Esophagus muscularis mucosa (tissue), 4 donors: ENCODE measurements at places on chromosomes 7 and 10.

DNA sequence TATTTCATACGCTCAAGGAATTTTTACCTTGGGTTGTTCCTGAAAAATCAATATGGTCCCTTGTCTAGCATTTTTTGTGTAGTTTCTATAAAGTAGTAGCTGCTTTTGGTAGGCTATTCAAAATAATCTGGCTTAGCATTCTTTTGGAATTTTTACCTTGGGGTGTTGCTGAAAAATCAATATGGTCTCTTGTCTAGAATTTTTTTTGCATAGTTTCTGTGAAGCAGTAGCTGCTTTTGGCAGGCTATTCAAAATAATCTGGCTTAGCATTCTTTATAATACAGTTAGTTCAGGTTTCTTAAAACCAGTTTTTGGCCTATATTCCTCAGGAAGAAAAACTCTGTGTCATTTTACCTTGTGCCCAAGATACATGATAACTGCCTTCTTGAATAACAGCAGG, 301.9 kb downstream of the SUGCT start:
- DNase-seq, result no peak
- H3K4me3 ChIP-seq, result no peak overlapping the region
- peak overlapping the region; percentile 70 for H3K27ac ChIP-seq
- peaks cover 9% of the 10 kb centered on the region for H3K4me1 ChIP-seq
- H3K36me3 ChIP-seq, result no peaks in the 10 kb centered on the region

DNA sequence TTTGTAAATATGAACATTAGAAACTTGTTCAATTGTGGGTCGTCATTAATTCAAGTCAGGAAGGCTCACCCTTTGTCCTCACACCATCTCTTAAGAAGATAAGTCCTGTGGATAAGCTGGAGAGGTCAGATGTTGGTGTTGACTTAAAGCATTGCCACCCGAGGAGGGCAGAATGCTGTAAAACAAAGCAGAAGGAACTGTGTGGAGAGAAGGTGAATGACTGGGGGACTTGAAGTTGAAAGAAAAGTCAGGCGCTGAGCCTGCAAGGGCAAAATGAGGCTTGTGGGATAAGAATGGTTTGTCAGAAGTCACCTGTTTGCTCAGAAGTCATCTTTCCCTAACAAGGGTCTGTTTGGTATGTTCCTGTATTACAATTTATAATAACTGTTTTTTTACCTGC, 9.1 kb downstream of the RPA3 start:
- no peak overlapping the region for H3K4me3 ChIP-seq
- peaks cover 27% of the 10 kb centered on the region for H3K4me1 ChIP-seq
- DNase-seq, result no peak
- no peak overlapping the region for H3K27ac ChIP-seq
- no peaks in the 10 kb centered on the region for H3K36me3 ChIP-seq

GRCh38 chr7:105487579-105488571, 34.2 kb downstream of the PUS7 start:
- H3K4me1 ChIP-seq, result peaks cover 10% of the 10 kb centered on the region
- peak overlapping the region; percentile 6 for H3K27ac ChIP-seq
- peaks cover 17% of the 10 kb centered on the region for H3K36me3 ChIP-seq
- no peak overlapping the region for H3K4me3 ChIP-seq
- H3K27me3 ChIP-seq, result no peaks in the 10 kb centered on the region

- H3K36me3 ChIP-seq, result no peaks in the 10 kb centered on the region
- no peaks in the 10 kb centered on the region for H3K27me3 ChIP-seq
- no peak overlapping the region for H3K4me3 ChIP-seq
- H3K4me1 ChIP-seq, result peaks cover 6% of the 10 kb centered on the region
- H3K27ac ChIP-seq, result no peak overlapping the region
Measured at GRCh38 chr7:88480896-88481295, 174.2 kb upstream of the STEAP4 start.

DNA sequence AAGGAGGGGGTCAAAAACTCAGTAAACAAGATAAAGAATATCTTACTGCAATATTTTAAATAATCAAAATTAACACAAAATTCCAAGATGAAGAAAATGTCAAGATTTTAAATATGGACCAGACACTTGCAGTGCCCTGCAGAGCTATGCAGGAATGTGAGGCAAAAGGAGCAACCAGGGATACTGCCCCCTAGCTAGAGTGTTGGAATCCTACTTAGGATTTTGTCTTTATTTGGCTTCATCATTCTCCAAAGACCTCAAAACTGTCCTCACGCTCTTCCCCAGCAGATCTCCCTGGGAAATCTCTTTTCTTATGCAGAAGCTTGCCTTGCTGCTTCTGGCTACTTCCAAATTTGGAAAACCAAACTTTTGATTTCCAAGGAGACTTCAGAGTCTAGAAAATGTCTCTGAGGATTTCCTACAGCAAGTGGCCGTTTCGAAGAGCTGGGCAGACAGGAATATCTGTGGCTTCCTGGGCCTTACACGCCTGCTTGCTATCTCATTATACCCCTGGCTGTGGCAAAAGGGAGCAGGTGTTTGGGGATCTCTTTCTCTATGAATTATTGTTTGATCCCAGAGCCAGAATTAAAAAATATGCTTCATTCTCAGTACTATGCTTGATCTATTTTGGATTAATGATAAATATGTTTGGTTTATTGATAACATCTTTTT, 232.2 kb upstream of the BMPER start:
- H3K4me3 ChIP-seq, result no peak overlapping the region
- no peaks in the 10 kb centered on the region for H3K4me1 ChIP-seq
- H3K36me3 ChIP-seq, result no peaks in the 10 kb centered on the region
- DNase-seq, result no peak
- no peak overlapping the region for H3K27ac ChIP-seq

- H3K4me3 ChIP-seq, result no peak overlapping the region
- DNase-seq, result no peak
- peaks cover 33% of the 10 kb centered on the region for H3K4me1 ChIP-seq
- H3K36me3 ChIP-seq, result no peaks in the 10 kb centered on the region
- H3K27me3 ChIP-seq, result peaks cover 3% of the 10 kb centered on the region
Measured at GRCh38 chr10:58723966-58724365, 211.3 kb downstream of the BICC1 start.
